ENCODE measurements at places on chromosomes 5 and 9. TPM values are rescaled to one million over a fixed set of nuclear protein-coding genes. Genes with fewer than 3 reads are reported as not detected.
A peak's percentile ranks its signal among the peaks of the same experiment; 100 is the strongest.

Gene POU5F2
- 0.03 TPM for polyA plus RNA-seq

Gene HMCN2
- polyA plus RNA-seq: 1.6 TPM

Gene BARHL1
- not detected for polyA plus RNA-seq

Gene OR13C8
- not detected for polyA plus RNA-seq

Gene PRRC1
- polyA plus RNA-seq: 93.6 TPM

Gene NRG2
- 1.3 TPM for polyA plus RNA-seq

Gene IRX2
- 32.6 TPM for polyA plus RNA-seq

Gene PITX1
- 0.05 TPM for polyA plus RNA-seq

Gene NHP2
- 92.4 TPM for polyA plus RNA-seq

Gene ANKRD34B
- polyA plus RNA-seq: 0.35 TPM

Gene ACTBL2
- not detected for polyA plus RNA-seq

Gene BTNL3
- 0.09 TPM for polyA plus RNA-seq

Gene CER1
- polyA plus RNA-seq: 0.38 TPM

Gene TAS2R1
- polyA plus RNA-seq: not detected

Gene SPATA31A3
- not detected for polyA plus RNA-seq

Gene NIPAL4
- polyA plus RNA-seq: 0.39 TPM

Gene COL23A1
- 8.2 TPM for polyA plus RNA-seq

GRCh38 chr5:53024535-53024934, 35.4 kb downstream of the ITGA2 start:
- DNase-seq: no peak

DNA sequence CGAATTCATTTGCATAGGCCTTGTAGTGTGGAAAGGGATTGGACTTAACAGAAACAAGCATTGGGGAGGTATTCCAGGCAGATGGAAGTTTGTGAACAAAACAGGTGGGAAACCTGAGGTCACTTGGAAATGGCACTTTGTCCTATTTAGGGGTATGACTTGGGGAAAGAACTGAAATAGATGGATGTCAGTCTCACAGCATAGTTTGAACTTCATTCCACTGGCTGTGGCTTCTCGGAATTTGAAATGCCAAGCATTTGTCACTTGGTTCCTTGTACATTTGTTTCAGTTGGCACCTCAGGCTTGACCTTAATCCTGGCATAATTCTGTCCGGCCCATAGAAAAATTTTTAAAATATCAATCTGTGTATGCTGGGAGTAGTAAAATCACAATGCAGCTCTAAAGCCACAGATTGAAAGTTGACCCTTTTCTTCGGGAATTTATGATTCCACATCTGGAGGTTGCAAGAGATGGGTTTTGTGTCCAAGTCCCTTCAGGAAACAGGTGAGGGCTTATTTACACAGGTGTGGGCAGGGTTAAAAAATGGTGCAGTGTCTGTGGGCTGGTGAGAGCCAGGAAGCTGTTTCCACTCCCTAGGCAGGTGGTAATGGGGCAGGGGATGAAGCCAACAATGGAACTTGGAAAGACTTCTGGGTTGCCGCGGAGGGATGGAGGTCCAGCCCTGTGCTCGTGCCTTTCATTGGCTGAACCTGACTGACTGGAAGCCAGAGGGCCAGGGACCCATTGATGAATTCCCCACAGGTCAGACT, 39.2 kb upstream of the PDE8B start:
- no peak for DNase-seq

DNA sequence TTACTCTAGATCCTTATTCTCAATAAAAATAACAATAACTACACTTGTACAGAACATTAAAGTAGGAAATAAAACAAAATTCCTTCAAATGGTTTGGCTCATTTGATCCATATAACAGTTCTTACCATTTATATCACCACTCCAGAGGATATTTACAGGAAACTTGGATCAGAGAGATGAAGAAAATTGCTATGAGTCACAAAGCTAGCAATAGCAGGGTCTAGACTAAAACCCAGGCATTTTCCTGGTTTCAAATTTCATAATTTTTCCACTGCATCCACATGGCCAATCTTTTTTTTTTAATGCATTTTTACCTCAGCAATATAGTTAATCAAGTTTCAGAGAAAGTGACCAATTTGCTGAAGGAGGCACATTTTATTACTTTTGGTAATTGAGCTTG, 299.2 kb downstream of the ELAVL2 start:
- DNase-seq: no peak

- DNase-seq: no peak
These were observed 791 bp downstream of the SLC2A8 start for GRCh38 chr9:127397646-127398274.

DNA sequence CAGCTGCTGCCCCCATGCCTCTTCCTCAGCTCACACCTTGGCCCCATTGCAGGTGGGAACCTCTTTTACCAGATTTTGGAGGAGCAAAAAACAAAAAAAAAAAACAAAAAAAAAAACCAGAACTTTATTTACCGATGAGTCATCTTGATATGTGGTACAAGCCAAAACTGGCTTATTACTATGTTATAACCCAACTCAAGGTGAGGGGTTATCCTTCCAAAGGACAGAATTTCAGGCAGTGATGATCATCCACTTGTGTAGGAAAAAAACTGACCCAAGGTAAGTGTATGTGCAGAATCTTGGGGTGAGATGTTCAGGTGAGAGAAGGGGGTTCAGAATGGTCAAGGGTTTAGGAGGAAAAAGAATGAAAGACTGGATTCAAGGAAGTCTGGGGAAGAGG, 142.6 kb upstream of the FST start:
- no peak for DNase-seq

GRCh38 chr5:109468288-109468676, 58.5 kb upstream of the PJA2 start:
- DNase-seq: no peak

DNA sequence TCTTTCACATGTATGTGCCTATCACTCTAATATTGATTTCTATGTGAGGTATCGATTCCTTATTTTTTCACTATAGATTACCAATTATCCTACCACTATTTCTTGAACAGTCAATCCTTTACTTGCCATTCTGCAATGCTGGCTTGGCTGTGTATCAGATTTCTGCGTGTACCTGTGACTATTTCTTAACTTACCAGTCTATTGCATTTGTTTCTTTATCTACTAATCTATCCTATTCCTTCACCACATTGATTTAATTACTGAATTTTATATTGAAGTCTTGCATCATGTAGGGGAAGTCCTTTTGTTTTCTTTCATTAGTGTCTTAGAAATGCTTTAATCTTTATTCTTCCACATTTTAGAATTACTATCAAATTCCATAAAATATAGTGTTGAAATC, 684.8 kb downstream of the LRRC70 start:
- DNase-seq: no peak

DNA sequence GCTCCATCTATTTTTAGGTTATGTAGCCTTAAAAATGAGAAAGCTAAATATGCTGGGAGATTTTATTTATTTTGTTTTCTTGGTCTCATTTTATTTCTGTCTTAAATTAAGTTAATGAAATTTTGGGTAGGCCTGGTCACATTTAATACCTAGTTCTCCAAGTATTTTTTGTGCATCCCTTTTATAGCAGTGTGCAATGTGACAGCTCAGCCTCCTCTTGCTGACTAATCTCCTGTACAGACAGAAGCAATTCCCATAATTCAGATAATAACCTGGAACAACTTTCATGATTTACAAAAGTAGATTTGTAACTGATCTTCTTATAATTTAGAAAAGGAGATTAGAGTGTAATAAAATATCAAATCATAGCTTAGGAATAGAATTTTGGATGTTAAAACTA, 403.9 kb downstream of the ADGRV1 start:
- no peak for DNase-seq

DNA sequence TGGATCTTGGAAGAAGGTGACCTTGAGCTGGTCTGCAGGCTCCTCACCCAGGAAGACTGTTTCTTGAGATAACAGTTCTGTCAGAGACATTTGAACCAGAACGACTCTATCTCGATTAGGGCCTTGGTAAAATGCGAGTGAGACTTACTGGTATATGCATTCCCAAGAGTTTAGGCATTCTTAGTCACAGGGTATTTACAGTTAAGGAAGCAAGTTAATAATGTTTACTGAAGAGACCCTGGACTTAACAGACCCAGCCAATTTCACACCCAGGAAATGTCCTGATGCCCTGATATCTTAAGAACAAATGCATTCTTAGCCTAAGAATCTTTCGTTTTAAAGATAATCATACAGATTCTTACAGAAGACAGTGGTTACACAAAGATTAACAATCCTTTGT, 1867.2 kb upstream of the C9orf72 start:
- no peak for DNase-seq

DNA sequence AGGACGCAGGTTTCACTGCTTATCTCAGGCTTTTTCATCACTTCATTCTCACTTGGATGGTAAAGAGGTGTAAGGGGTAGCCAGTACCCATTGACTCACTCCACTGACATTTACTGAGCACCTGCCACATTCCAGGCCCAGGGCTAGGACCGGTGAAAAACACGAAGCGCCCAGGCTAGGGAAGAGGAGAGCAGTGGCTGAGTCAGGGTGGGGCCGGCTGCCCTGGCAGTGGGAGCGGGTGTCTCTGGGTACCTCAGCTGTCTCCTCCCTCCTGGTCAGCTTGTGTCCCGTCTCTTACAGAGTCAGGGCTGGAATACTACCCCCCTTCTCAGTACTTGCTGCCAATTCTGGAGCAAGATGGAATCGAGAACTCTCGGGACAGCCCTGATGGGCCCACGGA, 22.2 kb downstream of the LRSAM1 start:
- no peak for DNase-seq

GRCh38 chr5:103243665-103244064, 14.9 kb upstream of the MACIR start:
- no peak for DNase-seq

DNA sequence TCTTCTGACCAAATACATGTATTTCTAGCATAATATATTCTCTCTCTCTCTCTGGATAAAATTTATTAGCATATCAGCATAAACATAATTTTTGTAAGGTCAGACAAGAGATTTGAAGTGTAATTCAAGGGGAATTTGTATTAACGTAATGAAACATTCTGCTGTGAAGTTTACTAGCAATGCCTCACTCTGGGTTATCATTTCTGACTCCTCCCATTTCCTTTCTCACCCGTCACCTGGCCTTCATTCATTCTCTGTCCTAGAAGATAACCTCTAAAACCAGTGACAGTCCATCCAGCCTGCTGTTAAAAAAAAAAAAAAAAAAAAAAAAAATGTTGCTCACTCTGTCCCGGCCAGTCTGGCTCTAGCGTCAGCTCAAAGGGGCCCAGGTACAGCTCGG, 27.1 kb downstream of the GRAMD2B start:
- DNase-seq: no peak

DNA sequence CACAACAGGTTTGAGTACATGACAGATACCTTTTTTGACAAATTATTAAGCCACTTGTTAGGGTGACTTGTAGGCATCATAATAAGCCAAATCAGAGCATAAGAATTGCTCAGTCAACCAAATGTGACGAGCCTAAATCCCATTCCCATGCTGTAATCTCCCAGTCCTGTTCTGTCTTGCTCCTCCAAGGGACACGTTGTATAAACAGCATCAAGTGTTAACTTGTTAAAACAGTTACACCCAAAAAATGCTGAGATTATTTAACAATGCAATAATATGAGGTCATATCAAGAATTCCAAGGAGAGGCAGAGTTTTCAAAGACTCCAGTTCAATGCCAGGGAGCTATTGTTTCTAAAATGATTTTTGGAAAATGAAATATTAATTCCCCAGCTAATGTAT, 76.2 kb downstream of the SH3TC2 start:
- DNase-seq: no peak

- no peak for DNase-seq
These were observed 37.2 kb upstream of the ADAMTS2 start for GRCh38 chr5:179382486-179382885.

GRCh38 chr9:7051711-7052110, 293.9 kb downstream of the KDM4C start:
- no peak for DNase-seq

DNA sequence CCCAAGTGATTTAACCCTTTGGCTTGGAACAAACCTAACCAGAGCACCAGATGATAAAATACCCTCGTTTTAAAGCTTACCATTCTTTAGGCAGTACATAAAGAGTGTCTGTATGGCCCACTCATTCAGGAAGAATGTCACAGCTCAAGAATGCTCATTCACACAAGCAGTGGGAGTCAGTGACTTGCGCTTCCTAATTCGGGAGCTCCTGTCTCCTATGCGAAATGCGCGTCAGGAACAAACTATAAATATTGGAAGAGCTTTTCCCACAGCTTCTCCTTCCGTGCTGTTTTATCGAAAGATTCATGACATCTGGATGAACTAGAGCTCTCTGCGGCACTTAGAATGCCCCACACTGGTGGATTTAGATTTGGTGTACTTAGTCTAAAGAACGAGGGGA, 66.6 kb downstream of the NTRK2 start:
- no peak for DNase-seq

GRCh38 chr5:165031371-165031770, 1526.0 kb downstream of the MAT2B start:
- DNase-seq: peak; percentile 10

- DNase-seq: no peak
These were observed 63.2 kb upstream of the CTXN3 start for GRCh38 chr5:127585661-127586060.

DNA sequence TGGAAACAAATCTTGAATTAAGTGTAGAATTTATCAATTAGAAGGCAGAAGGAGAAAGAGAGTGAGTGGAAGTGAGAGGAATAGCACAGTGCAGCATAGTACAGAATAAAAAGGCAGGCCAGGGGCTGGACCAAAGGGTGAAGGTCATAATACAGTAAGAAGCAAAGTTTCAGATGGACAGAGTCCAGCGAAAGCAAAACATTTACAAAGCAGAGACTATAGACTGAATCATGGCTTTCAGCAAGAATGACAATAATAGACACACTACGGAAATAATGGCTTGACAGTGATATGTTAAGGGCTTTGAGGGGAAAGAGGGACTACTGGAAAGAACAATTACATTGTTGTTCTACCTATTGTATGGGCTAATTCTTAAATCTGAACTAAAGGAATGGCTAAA, 249.0 kb upstream of the CHD1 start:
- DNase-seq: no peak

GRCh38 chr9:33114746-33115145, 38.3 kb upstream of the SMU1 start:
- DNase-seq: no peak

- no peak for DNase-seq
These were observed 5.7 kb downstream of the SRP19 start for GRCh38 chr5:112866739-112867138.

GRCh38 chr5:165497707-165498106, 1992.3 kb downstream of the MAT2B start:
- no peak for DNase-seq

GRCh38 chr9:132387133-132387532, 19.5 kb downstream of the TTF1 start:
- DNase-seq: no peak

DNA sequence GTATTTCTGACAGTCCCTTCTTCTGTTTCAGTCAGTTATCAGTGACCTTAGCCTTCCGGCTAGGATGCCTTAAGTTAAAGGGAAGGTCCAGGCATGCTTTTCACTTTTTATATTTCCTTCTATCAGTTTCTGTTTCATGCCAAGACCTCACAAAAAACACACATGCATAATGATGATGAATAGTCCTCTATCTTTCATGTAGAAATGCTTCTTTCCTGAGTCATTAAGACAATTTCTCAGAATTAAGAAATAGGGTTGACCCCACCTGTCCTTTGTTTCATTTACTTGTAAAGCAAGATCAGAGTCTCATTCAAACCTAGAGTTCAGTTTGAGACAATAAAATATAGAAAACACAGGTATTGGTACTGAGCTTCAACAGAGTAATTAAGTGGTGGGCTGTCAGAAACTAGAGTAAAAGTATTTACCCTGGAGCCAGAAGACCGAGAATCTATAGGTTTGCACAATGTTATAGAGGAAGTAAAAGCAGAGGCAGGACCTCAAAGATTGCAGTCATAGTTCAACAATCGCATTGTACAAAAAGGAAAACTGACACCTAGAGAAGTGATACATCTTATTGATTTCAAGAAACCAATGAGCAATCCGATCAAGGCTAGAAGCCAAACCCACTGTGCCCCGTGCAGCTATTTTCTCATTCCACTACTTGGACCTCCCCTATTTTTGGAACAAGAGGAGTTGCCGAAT, 118.7 kb upstream of the PUM3 start:
- DNase-seq: no peak

Measured in right renal pelvis (tissue), 4 donors.